Stimulated activated CD8-positive, alpha-beta memory T cell treated with anti-CD3 and anti-CD28 coated beads, Interleukin-7, amount 100 ng/mL, for 4 hours (primary cell): ENCODE measurements at places on chromosomes 1 and 21.

GRCh38 chr1:216884614-216885229 lies 161.5 kb upstream of the ESRRG start:
- no peak for DNase-seq

- DNase-seq: no peak
Observed at GRCh38 chr1:186435336-186435735, 25.6 kb downstream of the PDC start.

DNA sequence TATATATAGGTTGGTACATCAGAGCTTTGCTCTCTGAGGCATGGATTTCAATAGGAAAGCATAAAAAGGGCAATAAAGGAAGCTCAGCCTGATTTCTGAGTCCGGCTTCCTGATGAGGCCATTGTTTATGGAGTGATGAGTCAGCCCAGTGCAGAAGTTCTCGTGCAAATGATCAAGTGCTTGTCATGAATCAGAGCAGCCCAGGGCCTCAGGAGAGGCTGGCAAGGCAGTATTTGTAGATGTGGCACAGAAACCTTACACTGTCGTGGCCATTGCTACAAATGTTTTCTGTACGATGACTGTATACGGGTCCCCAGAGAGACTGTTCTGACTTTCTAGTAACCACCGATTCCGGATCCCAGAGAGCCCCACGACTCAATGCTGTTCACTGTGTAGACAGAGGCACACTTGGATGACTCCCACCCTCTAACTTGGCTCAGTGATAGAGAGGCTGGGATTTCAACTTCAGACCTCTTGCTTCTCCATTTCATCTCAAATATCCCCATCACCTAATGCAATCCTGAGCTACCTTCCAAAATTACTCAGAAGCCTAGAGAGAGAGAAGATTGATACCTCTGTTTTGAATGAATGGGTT lies 26.8 kb downstream of the UMODL1 start:
- no peak for DNase-seq

GRCh38 chr1:96997717-96998116 lies 276.1 kb downstream of the PTBP2 start:
- no peak for DNase-seq

- no peak for DNase-seq
Observed at GRCh38 chr21:35348686-35349085, 299.6 kb upstream of the RUNX1 start.

DNA sequence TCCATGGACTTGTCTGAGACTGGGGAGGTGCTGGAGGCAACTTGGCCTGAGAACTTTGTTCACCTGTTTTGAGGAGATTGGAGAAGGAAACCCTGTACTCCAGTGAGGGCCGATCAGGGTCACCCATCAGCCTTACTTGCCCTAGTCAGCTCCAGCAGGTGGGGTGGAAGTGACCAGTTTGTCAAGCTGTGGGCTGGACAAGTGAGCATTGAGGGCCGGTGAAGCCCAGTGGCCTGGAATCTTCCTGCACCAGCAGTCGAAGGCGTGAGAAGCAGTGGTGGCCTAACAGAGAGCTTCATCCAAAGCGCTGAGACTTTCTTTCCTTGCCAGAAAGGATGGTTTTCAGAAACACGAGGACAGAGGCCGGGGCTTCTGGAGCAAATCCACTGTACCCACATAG lies 9.6 kb downstream of the SLC37A1 start:
- no peak for DNase-seq

DNA sequence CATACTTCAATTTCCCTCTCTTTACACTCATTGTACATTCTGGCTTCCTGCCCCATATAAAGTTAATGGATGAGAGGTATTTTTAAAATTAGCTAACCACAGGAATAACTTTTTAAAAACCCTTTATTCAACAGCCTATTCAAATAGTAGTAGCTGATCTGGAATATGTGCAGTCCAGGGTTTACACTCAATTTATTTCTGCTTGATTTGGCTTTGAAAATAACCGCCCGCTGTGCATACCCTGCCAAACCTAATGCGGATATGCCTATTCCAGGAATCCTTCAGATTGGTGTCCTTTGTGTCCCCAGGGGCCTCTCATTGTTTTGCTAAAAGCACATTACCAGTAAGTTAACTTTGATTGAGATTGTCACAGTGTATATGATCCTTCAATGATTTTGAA lies 1686.2 kb downstream of the PLA2G4A start:
- no peak for DNase-seq

DNA sequence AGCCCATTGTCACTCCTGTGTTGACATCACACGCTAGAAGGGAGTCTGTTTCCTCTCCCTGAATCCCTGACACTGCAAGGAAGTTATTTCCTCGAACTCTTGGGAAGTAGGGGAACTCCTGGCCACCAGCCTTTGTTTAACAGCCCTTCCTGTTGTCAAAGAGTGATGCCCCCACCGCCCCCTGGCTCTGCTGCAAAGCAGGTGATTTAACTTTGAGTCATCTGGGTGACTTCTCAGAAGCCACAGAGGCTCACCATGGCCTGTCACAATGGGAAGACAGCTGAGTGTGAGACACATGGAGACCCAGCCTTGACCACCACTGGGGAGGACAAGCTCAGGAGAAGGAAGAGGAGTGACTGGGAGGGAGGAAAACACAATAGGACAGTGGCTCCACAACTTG lies 182.8 kb downstream of the PSMG1 start:
- no peak for DNase-seq

- no peak for DNase-seq
Observed at GRCh38 chr1:177476676-177477075, 305.9 kb downstream of the BRINP2 start.

- no peak for DNase-seq
Observed at GRCh38 chr1:36411674-36412648, 14.3 kb upstream of the LSM10 start.

DNA sequence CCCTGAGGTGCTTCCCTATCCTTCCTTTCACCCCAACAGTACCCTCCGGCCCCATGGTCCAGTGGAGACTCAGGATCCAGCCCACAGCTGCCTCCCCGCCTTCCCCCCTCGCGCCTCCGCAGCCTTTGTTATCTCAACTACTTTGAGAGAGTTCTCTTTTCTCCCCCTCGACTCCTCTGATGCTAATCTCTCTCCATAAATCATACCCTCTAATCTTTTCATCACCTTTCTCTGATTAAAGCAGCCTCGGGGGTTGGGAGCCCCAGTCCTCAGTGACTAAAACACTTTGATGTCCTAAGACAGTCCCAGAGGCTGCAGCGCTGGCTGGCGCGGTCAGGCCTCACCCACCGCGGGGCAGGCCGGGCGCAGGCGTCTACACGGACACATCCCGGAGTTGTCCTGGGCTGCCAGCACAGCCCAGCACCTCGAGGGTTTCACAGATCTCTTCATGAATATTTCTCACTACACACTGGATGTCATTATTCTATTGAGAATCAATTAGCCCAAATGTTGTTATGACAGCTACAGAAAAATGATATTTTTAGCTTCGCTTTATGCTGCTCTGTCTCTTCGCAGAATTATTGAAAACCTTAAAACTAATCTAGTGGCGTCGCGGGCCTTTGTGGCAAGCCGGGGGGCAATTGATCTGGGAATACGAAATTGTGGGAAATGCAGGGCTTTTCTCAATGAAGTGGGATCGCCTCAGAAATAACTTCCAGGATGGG lies 289.5 kb downstream of the RRAGC start:
- no peak for DNase-seq

GRCh38 chr1:215151841-215152549 lies 69.5 kb downstream of the KCNK2 start:
- no peak for DNase-seq

- no peak for DNase-seq
Observed at GRCh38 chr21:15528346-15528745, 201.4 kb upstream of the USP25 start.
